ENCODE measurements at places on chromosomes 7 and 10.
A peak's percentile ranks its signal among the peaks of the same experiment; 100 is the strongest.

GRCh38 chr10:15320522-15321203, 50.4 kb downstream of the FAM171A1 start:
- no peak overlapping the region for H3K4me3 ChIP-seq
- no peak for DNase-seq
- H3K4me1 ChIP-seq = no peaks in the 10 kb centered on the region
- H3K27me3 ChIP-seq = no peaks in the 10 kb centered on the region
- no peaks in the 10 kb centered on the region for H3K36me3 ChIP-seq
- no peak overlapping the region for H3K27ac ChIP-seq

GRCh38 chr10:101140084-101140949, 9.2 kb downstream of the TLX1 start:
- H3K4me3 ChIP-seq = no peak overlapping the region
- peaks cover 68% of the 10 kb centered on the region for H3K27me3 ChIP-seq
- DNase-seq = no peak
- no peaks in the 10 kb centered on the region for H3K36me3 ChIP-seq
- H3K27ac ChIP-seq = no peak overlapping the region
- peaks cover 9% of the 10 kb centered on the region for H3K4me1 ChIP-seq

DNA sequence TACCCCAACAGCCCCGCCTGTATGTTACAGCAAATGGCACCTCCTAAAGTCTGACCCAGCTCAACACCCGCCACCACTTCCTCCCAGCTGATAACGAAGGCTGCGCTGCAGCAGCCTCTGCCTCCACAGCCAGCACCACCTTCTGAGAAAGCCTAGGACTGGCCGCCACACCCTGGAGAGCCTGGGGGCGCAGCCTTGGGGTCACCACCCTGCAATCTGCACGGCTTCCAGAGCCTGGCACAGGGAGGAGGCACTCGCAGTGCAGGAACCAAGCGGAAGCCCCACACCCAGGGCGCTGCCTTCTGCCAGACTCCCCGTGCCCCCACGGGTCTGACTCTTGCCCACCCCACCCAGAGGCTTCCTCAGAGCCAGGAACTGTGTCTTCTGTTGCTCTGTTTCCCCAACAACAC, 112.5 kb downstream of the MAD1L1 start:
- H3K4me1 ChIP-seq = peaks cover 24% of the 10 kb centered on the region
- no peak overlapping the region for H3K4me3 ChIP-seq
- peak; percentile 43 for DNase-seq
- H3K27ac ChIP-seq = no peak overlapping the region
- no peaks in the 10 kb centered on the region for H3K36me3 ChIP-seq

- no peaks in the 10 kb centered on the region for H3K27me3 ChIP-seq
- peaks cover 6% of the 10 kb centered on the region for H3K4me1 ChIP-seq
- H3K4me3 ChIP-seq = no peak overlapping the region
- H3K36me3 ChIP-seq = no peaks in the 10 kb centered on the region
- DNase-seq = no peak
Observed at GRCh38 chr10:60762554-60762953, 15.7 kb upstream of the CDK1 start.

DNA sequence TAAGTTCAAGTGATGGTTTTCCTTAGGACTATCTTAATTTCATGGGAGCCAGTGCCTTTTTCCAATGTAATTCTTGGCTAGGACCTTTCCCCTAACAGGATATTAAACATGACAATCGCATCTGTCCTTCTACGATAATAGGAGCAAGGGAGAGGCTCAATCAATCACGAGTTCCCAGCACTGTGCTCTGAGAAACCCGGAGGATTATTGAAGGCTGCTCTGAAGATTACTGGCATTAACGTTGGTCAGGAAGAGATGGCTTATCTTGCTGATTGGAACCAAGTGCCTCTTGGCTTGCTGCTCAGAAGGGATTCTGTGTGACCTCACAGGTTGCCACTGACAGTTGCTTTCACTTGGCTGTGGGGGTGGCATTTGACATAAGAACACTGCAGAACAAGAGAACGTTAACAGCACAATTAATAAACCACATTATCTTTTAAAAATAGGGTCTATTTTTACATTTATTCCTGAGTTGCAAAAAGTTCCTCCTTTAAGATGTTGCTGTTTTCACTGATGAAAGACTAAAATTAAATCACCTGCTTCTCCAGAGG, 252.1 kb upstream of the TAC1 start:
- no peak overlapping the region for H3K27ac ChIP-seq
- H3K4me3 ChIP-seq = no peak overlapping the region
- no peaks in the 10 kb centered on the region for H3K36me3 ChIP-seq
- H3K27me3 ChIP-seq = no peaks in the 10 kb centered on the region

GRCh38 chr10:114800361-114800760, 21.2 kb upstream of the FHIP2A start:
- H3K27me3 ChIP-seq = no peaks in the 10 kb centered on the region
- H3K36me3 ChIP-seq = no peaks in the 10 kb centered on the region
- peaks cover 22% of the 10 kb centered on the region for H3K4me1 ChIP-seq
- H3K27ac ChIP-seq = no peak overlapping the region
- H3K4me3 ChIP-seq = no peak overlapping the region

- H3K27ac ChIP-seq = no peak overlapping the region
- no peaks in the 10 kb centered on the region for H3K36me3 ChIP-seq
- H3K4me1 ChIP-seq = no peaks in the 10 kb centered on the region
- H3K27me3 ChIP-seq = no peaks in the 10 kb centered on the region
- no peak overlapping the region for H3K4me3 ChIP-seq
Observed at GRCh38 chr10:132579027-132579859, 41.7 kb downstream of the INPP5A start.

DNA sequence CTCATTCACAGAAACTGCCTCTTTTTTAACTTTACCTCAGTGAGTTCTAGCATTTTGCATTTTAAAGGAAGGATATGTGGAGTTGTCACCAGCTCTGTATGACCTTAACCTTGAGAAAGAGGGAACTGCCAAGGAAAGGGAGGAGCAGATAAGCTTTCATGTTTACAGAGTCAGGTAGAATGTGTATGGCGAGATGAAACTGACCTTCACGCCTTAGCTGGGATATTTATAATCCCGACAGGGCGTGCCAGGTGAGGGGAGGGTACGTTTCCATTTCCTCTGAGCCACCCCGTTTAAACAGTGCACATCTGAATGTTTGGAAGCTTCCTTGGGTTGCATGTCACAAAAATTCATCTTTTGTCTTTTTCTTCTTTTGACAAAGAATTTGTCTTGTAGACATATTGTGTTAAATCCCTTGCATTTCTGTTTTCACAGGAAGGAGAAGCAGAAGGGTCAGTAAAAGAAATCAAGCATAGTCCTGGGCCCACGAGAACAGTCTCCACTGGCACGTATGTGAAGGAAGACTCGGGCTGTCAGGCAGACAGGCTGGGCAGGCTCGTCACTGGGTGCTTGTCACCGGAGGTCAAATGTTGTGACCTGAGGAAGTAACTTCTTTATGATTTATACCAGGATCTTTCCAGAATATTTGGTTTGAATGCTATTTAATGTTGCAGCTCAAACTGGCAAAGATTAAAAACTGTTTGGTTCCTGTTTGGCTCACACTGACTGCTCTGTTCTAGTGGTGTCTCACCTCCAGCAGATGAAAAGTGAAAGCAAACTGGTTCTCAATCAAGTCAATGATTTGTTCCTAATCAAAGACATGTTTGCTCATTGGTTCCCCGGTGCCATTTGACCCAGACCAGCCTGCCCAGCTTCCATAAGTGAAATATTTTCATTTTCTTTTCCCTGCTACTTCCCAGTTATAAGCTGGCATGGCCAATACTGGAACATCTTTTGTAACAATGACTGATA, 16.2 kb downstream of the OPTN start:
- peak overlapping the region; percentile 8 for H3K27ac ChIP-seq
- DNase-seq = peak; percentile 12
- H3K4me3 ChIP-seq = no peak overlapping the region
- no peaks in the 10 kb centered on the region for H3K4me1 ChIP-seq

DNA sequence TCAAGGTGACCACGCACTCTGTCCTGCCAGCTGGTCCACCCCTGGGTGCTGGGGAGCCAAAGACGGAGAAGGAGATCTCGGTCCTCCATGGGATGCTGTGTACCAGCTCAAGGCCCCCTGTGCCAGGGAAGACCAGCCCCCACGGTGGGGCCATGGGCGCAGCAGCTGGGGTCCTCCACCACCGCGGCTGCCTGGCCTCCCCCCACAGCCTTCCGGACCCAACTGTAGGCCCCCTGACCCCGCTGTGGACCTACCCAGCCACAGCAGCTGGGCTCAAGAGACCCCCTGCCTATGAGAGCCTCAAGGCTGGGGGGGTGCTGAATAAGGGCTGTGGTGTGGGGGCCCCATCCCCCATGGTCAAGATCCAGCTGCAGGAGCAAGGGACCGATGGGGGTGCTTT, 5.4 kb downstream of the NYAP1 start:
- no peak overlapping the region for H3K27ac ChIP-seq
- no peaks in the 10 kb centered on the region for H3K27me3 ChIP-seq
- DNase-seq = no peak
- no peaks in the 10 kb centered on the region for H3K36me3 ChIP-seq

- no peaks in the 10 kb centered on the region for H3K27me3 ChIP-seq
- H3K4me3 ChIP-seq = no peak overlapping the region
- H3K27ac ChIP-seq = no peak overlapping the region
- no peaks in the 10 kb centered on the region for H3K36me3 ChIP-seq
- no peaks in the 10 kb centered on the region for H3K4me1 ChIP-seq
Observed at GRCh38 chr7:37817591-37817960, 30.8 kb upstream of the NME8 start.

GRCh38 chr10:84534168-84534567, 205.8 kb downstream of the CCSER2 start:
- no peak overlapping the region for H3K4me3 ChIP-seq
- H3K4me1 ChIP-seq = no peaks in the 10 kb centered on the region
- H3K27ac ChIP-seq = no peak overlapping the region
- H3K27me3 ChIP-seq = no peaks in the 10 kb centered on the region
- no peak for DNase-seq

DNA sequence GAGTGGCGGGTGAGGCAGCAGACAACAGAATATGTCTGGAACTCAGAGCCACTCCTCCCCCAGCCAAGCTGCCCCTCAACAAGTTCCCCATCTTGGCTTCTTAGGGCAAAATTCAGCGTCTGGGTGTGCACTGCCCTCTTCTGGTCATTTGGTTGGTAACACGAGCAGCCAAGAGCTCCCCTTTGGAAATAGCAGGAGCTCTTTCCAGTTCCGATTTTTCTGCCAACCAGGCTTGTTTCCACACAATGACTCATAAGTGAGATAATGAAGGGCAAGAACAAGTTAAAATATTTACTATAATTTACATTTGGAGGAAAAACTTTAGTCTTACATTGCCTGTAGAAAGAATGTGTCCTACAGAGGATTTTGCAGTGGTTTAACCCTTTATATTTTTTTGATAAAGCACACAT, 70.5 kb downstream of the ADCYAP1R1 start:
- no peaks in the 10 kb centered on the region for H3K4me1 ChIP-seq
- DNase-seq = no peak
- no peak overlapping the region for H3K4me3 ChIP-seq
- H3K36me3 ChIP-seq = no peaks in the 10 kb centered on the region
- H3K27me3 ChIP-seq = no peaks in the 10 kb centered on the region

- H3K4me3 ChIP-seq = no peak overlapping the region
- H3K27ac ChIP-seq = no peak overlapping the region
- no peak for DNase-seq
- H3K36me3 ChIP-seq = no peaks in the 10 kb centered on the region
Observed at GRCh38 chr7:2015251-2015871, 217.4 kb downstream of the MAD1L1 start.

- peaks cover 6% of the 10 kb centered on the region for H3K27me3 ChIP-seq
- no peaks in the 10 kb centered on the region for H3K4me1 ChIP-seq
- no peak overlapping the region for H3K27ac ChIP-seq
- no peaks in the 10 kb centered on the region for H3K36me3 ChIP-seq
Observed at GRCh38 chr10:94397549-94398370, 4.6 kb upstream of the TBC1D12 start.

DNA sequence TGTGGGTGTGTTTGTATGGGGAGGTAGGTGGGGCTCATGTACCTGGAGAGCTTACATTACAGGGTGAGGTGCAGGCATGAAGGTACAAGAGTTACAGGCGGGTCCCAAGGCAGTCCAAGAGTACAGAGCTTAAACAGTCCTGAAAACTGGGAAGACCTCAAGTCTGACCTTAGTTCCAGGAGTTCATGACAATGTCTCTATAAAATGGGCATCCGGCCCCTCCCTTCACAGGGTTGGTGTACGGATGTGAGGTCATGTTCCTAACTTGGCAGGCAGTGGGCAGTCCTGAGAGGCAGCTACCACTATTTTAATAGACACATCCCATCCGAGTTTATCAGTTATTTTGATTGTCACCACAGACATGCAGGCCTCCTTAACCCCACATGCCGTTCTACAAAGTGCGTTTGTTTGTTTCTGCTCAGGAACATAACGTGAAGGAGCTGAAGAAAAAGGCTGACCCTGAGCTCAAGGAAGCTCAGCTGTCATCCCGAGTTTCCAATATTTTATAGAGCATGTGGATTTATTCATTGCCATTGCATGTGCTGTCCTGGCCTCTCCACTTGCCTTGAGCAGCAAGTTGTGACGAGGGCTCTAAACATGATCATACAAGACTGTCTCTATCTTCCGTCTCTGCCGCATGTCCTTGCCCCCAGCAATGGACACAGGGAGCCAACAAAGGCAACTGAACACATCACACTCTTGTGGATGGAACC, 647.5 kb upstream of the IGFBP3 start:
- H3K27me3 ChIP-seq = no peaks in the 10 kb centered on the region
- DNase-seq = no peak
- H3K27ac ChIP-seq = no peak overlapping the region
- no peak overlapping the region for H3K4me3 ChIP-seq

DNA sequence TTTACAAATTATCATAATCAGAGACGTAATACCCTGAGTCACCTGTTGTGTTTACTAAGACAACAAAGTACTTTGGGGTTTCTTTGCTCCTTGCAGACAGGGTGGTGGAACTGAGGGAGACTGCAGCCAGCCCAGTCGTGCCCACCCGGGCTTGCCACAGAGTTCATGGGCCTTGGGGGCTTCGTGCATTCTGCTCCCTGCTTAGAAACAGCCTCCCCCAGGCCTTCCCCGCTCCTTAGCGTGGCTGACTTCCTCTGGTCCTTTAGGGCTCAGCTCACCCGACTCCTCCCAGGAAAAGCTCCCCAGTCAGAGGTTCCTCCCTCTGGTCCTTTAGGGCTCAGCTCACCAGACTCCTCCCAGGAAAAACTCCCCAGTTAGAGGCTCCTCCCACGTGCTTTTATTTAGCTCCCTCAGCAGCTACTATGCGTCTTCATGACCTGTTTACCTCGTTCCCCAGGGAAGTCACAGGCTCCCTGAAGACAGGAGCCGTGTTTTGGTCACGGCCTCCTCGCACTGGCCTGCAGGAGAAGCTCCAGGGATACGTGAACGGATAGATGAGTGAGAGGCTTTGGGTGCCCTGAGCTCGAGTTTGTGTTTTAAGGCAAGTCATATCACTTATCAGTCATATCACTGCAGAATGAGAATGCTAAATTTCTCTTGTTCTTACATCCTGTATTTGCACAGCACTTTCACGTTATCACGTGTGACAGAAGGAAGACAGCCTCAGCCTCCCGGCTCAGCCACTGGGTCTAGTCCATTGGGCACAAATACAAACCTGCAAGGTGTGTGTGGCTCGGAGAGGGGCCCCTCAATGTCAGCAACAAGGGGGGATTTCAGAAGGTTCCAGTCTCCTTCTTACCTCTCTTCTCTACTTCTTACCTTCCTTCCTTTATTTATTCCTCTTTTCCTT, 52.7 kb upstream of the VIPR2 start:
- no peaks in the 10 kb centered on the region for H3K36me3 ChIP-seq
- H3K4me3 ChIP-seq = peak overlapping the region; percentile 62
- DNase-seq = no peak

- no peak overlapping the region for H3K27ac ChIP-seq
- H3K4me3 ChIP-seq = no peak overlapping the region
- H3K27me3 ChIP-seq = no peaks in the 10 kb centered on the region
Observed at GRCh38 chr10:121070275-121071070, 219.3 kb downstream of the WDR11 start.

GRCh38 chr10:86354761-86355540, 11.6 kb downstream of the GRID1 start:
- no peaks in the 10 kb centered on the region for H3K27me3 ChIP-seq
- H3K36me3 ChIP-seq = no peaks in the 10 kb centered on the region
- no peak overlapping the region for H3K27ac ChIP-seq
- H3K4me1 ChIP-seq = no peaks in the 10 kb centered on the region

All from CD8-positive, alpha-beta memory T cell (primary cell).